Nasal cavity respiratory epithelium epithelial cell of viscerocranial mucosa (primary cell): ENCODE measurements at places on chromosomes 2 and 18. TPM values are rescaled to one million over a fixed set of nuclear protein-coding genes. Genes with fewer than 3 reads are reported as not detected.

Gene POLR1A
- 12.3 and 40.0 TPM in 2 replicates for total RNA-seq

Gene PPP1R1C
- total RNA-seq, result 0.68 and 1.2 TPM in 2 replicates

Gene SP9
- total RNA-seq, result not detected in 2 replicates

Gene SLC8A1
- total RNA-seq, result 4.4 and 7.2 TPM in 2 replicates

Gene DUSP19
- 0.34 and 1.1 TPM in 2 replicates for total RNA-seq

Gene NEU2
- total RNA-seq, result not detected in 2 replicates

Gene SOCS6
- total RNA-seq, result 59.8 and 64.4 TPM in 2 replicates

Gene PLB1
- 0.34 and 1.6 TPM in 2 replicates for total RNA-seq

Gene EMILIN1
- total RNA-seq, result 0.34 and 0.36 TPM in 2 replicates

Gene GPR45
- not detected in 2 replicates for total RNA-seq

Gene DLX2
- 0.28 and 0.34 TPM in 2 replicates for total RNA-seq

Gene KLHL41
- under 0.01 and 0.21 TPM in 2 replicates for total RNA-seq

Gene LTBP1
- total RNA-seq, result 7.9 and 44.0 TPM in 2 replicates

Gene PNPT1
- total RNA-seq, result 37.0 and 55.4 TPM in 2 replicates

Gene TIMM21
- total RNA-seq, result 27.3 and 42.1 TPM in 2 replicates

Gene ESPNL
- total RNA-seq, result under 0.01 and 0.14 TPM in 2 replicates

Gene NIF3L1
- 28.1 and 32.1 TPM in 2 replicates for total RNA-seq

Gene SLC4A5
- total RNA-seq, result under 0.01 and 0.21 TPM in 2 replicates

Gene ZSWIM2
- total RNA-seq, result not detected in 2 replicates

Gene SPATA3
- total RNA-seq, result not detected in 2 replicates

Gene AQP4
- 0.14 TPM in 1 of 2 replicates, not detected in the other for total RNA-seq

Gene HOXD10
- total RNA-seq, result not detected in 2 replicates

Gene ACTG2
- under 0.01 and 0.21 TPM in 2 replicates for total RNA-seq

Gene HJURP
- under 0.01 and 0.14 TPM in 2 replicates for total RNA-seq
